Muscle of leg (tissue), 16 donors: ENCODE measurements at places on chromosomes 2 and 18.
A peak's percentile ranks its signal among the peaks of the same experiment; 100 is the strongest.

DNA sequence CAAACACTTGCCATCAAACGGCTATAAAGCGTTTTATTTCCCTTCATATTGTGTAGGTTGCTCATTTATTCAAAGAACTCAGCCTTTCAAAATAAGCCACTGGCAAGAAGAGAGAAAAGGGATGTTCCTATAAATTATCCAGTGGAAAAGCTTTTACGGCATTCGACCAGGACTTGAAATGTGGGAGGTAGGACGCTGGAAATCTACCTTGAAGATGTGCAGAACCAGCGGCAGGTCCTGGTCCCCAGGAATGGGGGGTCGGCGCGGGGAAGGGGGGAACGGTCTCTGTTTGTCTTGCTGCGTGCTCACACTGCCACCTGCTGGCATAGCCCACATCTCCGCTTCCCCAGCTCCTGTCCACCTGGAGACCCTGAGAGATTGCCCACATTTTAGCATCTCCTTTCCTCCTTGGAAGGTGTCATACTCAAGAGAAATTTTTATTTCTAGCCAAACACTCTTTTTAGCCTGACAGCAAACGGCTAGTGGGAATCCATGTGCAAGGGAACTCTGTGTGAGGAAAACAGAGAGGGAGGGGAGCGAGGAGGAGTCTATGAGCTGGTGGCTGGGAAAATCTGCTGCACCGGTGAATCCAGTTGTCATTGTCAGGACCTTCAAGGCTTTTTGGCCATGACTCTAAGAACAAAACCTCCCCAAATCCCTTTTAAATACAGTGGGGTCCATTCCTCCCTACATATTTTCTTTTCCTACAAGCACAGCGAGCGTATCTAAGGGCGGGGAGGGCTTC is 349.0 kb upstream of the PKDCC start:
- DNase-seq, result peak; percentile 65

DNA sequence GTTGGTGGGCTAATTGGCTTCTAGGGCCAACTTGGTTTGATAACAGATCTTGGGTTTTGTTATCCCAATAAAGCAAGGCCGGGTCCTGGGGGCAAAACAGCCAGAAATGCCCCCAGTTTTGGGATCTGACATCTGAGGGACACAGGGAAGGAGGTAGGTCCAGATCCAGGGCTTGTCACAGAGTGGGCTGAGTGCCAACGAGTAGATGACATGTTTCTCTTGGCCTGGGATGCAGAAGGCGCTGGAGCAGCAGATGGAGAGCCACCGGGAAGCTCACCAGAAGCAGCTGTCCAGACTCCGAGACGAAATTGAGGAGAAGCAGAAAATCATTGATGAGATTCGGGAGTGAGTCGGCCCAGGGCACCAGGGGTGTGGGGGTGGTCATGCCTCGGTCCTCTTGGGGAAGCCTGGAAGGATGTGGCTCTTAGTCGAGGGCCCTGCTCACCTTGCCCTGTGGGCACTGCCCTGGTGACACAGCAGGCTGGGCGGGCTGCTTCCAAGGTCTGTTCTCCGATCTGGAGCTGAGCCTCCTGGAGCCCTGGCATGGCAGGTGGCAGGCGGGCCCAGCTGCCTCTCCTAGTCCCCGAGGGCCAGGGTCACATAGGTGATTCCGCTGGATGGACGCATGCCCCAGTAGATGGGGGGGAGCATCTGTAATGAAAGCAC is 40.2 kb upstream of the LYPD6B start:
- DNase-seq, result no peak

GRCh38 chr18:212780-213179 is 54.4 kb downstream of the USP14 start:
- no peak for DNase-seq

DNA sequence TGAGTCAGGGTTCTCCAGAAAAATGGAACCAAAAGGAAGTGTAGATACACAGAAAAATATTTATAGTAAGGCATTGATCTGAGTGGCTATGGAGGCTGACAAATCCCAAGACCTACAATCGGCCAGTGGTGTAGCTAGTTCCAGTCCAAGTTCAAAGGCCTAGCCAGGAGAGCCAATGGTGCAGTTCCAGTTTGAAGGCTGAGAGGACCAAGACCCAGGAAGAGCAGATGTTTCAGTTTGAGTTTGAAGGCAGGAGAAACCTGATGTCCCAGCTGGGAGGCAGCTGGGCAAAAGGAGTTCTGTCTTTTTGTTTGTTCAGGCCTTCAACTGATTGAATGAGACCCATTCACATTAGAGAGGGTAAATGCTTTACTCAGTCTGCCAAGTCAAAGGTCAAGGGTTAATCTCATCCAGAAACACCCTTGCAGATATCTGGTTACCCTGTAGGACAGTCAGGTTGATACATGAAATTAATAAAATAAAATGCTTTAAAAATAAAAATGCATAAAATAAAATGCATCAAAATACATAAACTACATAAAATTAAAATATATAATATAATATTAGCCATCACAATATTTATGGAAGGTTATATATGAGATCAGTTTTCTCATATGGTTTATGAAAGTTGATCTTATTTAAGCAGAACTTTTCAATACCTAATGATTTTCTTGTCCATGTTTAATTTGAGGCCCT is 38.7 kb downstream of the KCNE4 start:
- DNase-seq, result no peak

DNA sequence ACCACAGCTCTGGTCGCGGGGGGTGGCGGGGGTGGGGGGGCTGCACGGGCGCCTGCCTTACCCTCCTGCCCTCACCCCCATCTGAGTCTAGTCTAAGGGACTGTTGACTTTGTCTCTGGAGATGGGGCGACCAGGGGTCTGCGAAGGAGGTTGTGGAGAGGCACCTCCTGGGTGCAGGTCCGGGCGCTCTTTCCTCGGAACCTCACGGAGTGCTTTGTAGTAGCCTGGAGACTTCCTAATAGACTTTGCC is 141.3 kb downstream of the MEIS1 start:
- no peak for DNase-seq
